Activated CD4-positive, alpha-beta T cell treated with anti-CD3 and anti-CD28 coated beads, Interleukin-2, amount 10 ng/mL, durations not matched to agents 24 days and 14 days (primary cell): ENCODE measurements at places on chromosomes 6 and 20.

GRCh38 chr20:25084626-25085187, 2.8 kb upstream of the VSX1 start:
- DNase-seq: no peak

- DNase-seq: no peak
Observed at GRCh38 chr20:43584448-43585136, 6.1 kb upstream of the IFT52 start.

- DNase-seq: no peak
Observed at GRCh38 chr6:149080511-149080910, 237.0 kb upstream of the TAB2 start.

- DNase-seq: no peak
Observed at GRCh38 chr6:159726255-159726917, 920 bp upstream of the WTAP start.

GRCh38 chr20:22939181-22939580, 95.9 kb upstream of the SSTR4 start:
- no peak for DNase-seq

- DNase-seq: no peak
Observed at GRCh38 chr20:38722683-38723016, 1.6 kb upstream of the SLC32A1 start.

GRCh38 chr6:82894653-82895259, 170.9 kb downstream of the UBE3D start:
- DNase-seq: no peak

DNA sequence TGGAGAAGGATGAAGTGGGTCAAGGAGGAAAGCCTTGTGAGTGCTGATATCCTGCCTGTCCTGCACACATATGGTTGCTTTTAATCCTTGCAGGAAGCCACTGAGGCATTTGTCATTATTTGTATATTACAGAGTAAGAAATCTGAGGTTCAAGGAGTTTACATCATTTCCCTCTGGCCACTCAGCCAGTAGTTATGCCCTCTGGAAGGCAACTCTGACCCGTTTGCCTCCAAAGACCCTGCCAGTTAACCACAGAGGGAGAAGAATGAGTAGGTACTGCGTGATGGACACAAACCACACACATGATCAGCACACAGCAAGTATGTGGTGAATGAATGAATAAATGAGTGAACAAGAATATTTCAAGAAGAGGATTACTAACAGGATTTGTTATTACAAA, 7.9 kb upstream of the FAM210B start:
- no peak for DNase-seq

GRCh38 chr6:72324591-72324990, 297.3 kb upstream of the KCNQ5 start:
- DNase-seq: no peak

DNA sequence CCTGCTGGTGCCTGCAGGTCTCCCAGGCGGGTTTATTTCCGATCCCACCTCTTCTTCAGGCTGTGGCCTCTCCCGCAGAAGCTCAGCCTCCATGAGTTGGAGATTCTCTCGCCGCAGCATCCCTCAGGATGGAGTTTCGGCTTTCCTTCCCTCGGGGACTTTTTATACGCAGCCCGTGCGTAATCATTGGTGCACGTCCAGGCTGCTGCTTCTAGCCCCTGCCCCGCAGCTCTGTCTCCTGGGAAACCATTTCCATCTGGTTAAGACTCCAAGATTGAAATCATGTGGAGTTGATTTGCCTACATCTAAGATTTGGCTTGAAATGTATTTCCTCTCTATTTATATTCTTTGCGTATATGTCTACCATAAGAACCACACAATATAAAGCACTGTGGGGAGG, 46.7 kb upstream of the CARMIL1 start:
- DNase-seq: no peak

GRCh38 chr20:63027922-63028389, 21.2 kb upstream of the BHLHE23 start:
- no peak for DNase-seq

- peak; percentile 80 for DNase-seq
Observed at GRCh38 chr20:2379511-2380229, 1.0 kb upstream of the TGM6 start.
